CD4-positive, alpha-beta T cell treated with Interleukin-17A for 1 hour (primary cell): ENCODE measurements at places on chromosomes 3 and 15.

- no peak for DNase-seq
Observed at GRCh38 chr3:194231929-194232832, 96.2 kb downstream of the HES1 start.

GRCh38 chr15:84725001-84725491, 9.1 kb upstream of the SEC11A start:
- DNase-seq: peak; percentile 65

DNA sequence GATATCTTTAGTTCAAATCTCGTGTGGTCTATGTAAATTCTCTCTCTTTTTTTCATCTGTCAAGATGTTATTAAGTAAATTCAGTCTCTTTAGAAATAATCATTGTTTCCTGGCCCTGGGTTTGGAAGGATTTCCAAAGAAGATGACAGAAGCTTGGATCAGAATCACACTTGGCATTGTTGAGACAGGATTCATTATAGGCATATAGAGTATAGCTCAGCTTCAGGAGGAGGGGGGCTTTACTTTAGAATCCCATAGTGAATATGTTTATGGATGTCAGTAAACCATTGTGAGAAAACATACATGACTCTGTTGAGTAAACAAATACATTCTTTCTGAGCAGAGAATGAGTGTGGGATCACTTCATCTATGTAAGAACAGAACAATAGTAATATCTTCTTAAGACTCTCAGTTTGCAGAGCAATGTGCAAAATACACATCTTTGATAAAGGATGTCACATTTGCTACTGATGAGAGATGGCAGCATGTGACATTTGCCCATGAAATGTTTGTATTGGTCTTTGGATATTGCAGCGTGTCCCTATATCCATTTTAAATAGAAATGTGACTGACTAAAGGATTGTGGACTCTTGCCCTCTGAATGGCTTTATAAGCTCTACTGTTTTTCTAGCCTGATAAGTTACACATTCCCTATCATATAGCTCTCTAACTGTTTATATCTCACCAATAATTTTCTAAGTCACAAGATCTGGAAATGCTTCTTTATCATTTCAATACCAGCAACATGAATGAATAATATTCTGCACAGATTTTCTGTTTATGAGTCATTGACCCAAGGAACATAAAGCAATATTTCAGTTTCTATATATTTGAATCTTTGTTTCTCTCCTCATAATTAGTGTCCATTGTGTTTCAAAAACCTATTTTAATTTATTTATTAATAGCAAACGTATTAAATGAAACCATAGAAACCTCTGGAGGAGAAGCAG, 95.6 kb upstream of the THRB start:
- DNase-seq: no peak

GRCh38 chr3:195009616-195010015, 261.3 kb downstream of the XXYLT1 start:
- DNase-seq: no peak

DNA sequence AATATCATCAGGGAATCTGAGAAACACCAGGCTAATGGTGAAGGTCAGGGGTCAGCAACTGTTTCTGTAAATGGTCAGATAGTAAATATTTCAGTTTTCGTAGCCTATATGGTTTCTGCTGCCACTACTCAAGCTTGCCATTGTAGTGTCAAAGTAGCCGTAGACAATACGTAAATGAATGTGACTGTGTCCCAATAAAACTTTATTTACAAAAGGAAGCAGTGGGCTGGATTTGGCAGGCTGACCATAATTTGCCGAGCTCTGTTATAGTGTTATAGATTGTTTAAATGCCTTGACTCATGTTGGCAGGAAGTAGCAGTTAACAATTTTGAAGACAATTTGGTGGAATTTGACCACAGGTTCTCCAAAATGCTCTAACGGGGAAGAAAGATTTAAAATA, 548.2 kb downstream of the FOXP1 start:
- no peak for DNase-seq

GRCh38 chr3:11632564-11632963, 11.2 kb downstream of the VGLL4 start:
- DNase-seq: no peak

DNA sequence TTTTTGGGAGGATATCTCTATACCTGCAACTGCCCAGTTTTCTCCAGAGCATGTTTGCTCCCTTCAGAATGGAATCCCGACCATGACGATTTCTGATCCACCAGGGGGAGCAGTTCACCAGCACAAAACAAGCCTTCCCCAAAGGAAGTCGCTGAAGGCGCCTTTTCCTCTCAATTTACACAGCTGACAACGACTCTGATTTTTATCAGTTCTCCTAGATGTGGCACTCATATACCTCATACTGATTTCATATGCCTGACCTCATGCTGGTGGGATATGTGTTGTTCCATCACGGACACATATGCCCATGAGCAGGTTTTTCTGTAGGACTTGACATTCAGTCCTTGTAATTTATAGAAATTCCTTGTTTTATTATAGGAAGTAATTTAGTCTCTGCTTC, 1028.2 kb downstream of the MCTP2 start:
- peak; percentile 53 for DNase-seq

GRCh38 chr3:120153294-120153693, 59.0 kb upstream of the GSK3B start:
- DNase-seq: no peak

GRCh38 chr3:121595765-121596406, 2.7 kb downstream of the FBXO40 start:
- no peak for DNase-seq

DNA sequence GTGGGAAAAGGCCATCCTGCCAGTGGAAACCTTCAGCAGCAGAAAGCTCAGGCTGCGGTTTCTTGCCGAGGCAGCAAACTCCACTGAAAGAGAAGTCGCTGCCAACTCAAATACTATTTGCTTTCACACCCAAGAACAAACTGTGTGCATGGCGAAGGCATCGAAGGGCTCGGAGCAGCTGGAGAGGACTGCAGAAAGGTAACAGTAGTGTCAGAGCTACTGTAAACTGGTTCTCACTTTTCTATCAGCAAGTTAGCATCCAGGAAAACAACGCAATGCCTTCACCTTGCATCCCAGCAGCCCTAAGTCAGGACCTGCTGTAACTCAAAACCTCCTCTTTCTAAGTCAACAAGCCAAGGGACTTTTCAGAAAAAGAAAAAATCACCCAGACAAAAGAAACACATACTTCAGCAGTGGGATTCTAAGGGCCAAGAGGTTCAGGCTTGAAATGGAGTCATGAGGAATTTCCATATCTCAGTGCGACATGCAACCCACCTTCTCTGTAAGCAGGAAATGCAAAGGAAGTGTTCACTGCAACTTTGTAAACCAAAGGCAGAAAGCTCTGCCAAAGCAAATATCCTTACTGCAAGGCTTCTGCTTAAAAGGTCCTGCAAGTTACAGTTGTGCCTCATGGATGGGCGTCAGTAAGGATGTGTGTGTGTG, 193.5 kb downstream of the FOXP1 start:
- DNase-seq: peak; percentile 39

GRCh38 chr15:57697588-57697987, 8.9 kb upstream of the POLR2M start:
- no peak for DNase-seq
